H1 (cell line): ENCODE measurements at places on chromosomes 2 and 18. TPM values are rescaled to one million over a fixed set of nuclear protein-coding genes. Genes with fewer than 3 reads are reported as not detected.

Gene GLI2
- total RNA-seq: 46.9 and 49.8 TPM in 2 replicates

Gene PARD3B
- 4.9 and 5.7 TPM in 2 replicates for total RNA-seq

Gene MRO
- 0.67 and 1.0 TPM in 2 replicates for total RNA-seq

Gene CHRND
- total RNA-seq: not detected in 2 replicates

Gene EIF2AK3
- 22.7 and 22.8 TPM in 2 replicates for total RNA-seq

Gene EFHD1
- 1.5 and 3.4 TPM in 2 replicates for total RNA-seq

Gene NOSTRIN
- total RNA-seq: not detected in 2 replicates

DNA sequence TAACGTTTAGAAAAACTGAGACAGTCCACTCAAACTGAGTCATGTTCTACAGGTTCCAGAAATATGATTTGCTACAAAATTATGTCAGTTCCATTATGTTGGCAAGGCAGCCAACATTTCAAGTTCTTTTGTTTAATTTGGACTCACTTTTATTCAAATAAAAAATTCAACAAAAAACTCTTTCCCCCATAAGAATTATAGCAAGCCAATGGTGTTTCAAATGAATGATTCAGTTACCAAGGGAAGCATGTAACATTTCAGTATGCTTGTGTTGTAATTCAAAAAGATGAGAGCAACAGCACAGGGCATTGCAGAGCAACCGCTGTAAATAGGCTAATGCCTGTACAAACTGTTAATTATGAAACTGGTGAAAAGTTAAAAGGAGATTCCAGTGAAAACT, 140.8 kb downstream of the FIGN start:
- H3K4me3 ChIP-seq: no peak overlapping the region
- no peaks in the 10 kb centered on the region for H3K36me3 ChIP-seq
- no peak overlapping the region for H3K27ac ChIP-seq
- DNase-seq: no peak
- H3K27me3 ChIP-seq: no peaks in the 10 kb centered on the region
- H3K4me1 ChIP-seq: peaks cover 9% of the 10 kb centered on the region

GRCh38 chr2:134208825-134209224, 45.0 kb upstream of the MGAT5 start:
- H3K27me3 ChIP-seq: no peaks in the 10 kb centered on the region
- peaks cover 13% of the 10 kb centered on the region for H3K4me1 ChIP-seq
- no peak overlapping the region for H3K4me3 ChIP-seq

DNA sequence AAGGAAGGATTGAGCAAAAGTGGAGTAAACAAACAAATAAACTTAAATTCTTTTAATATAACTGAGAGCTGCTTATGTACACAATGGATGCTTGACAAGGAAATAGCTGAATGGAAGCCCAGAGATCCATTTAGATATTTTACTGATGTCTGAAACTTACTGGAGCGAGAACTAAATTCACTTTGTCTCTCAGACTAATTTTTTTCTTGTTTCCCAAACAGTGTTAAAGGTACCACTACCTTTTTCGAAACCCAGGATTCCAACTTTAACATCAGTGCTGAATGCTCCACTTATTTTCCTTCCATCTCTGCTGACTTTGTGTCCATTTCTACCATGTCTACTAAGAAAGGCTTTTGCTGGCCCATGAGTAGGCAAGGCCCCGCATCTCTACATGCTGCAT, 4.0 kb downstream of the EFEMP1 start:
- H3K4me1 ChIP-seq: peaks cover 5% of the 10 kb centered on the region; the same call in 1 of the 2 replicates
- no peak for DNase-seq
- H3K36me3 ChIP-seq: no peaks in the 10 kb centered on the region
- H3K27ac ChIP-seq: no peak overlapping the region
- H3K4me3 ChIP-seq: no peak overlapping the region

DNA sequence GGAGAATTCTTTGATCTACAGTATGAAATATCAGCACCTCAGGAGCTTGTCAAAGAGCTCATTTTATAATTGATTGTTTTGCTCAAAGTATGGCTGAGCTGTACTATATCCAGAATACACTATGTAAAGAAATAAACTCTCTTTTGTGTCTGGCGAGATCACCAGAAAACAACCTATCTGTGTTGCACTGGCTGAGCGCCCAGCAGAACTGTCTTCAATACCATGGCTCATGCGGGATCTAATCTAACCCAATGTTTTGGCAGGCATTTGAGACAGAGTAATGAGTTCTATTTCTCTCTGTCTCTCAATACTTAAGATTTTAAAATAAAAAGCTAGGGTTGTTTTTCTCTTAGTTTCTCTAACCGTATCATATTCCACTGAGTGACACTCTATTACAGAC, 192.4 kb downstream of the L3MBTL4 start:
- H3K4me3 ChIP-seq: no peak overlapping the region
- H3K4me1 ChIP-seq: no peaks in the 10 kb centered on the region
- no peaks in the 10 kb centered on the region for H3K27me3 ChIP-seq
- no peak for DNase-seq

DNA sequence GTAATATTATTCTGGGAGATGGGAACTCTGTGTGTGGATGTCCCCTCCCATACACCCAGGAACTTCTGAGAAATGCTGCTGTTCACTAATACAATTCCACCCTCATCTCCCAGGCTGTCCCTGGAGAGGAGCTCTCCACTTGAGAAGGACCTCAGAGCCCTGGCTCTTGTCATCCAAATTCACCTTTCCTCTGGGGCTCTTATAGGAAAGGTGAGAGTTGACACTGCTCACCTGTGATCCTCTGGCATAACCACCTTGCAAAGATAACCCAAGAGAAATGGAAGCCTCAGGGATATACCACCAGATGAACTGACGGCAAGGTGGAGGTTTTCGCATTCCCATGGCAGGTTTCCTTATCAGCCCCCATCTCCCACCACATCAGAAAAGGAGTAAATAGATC, 52.0 kb downstream of the IL1RL2 start:
- no peak overlapping the region for H3K4me3 ChIP-seq
- DNase-seq: no peak
- H3K27ac ChIP-seq: no peak overlapping the region
- no peaks in the 10 kb centered on the region for H3K4me1 ChIP-seq
- H3K27me3 ChIP-seq: no peaks in the 10 kb centered on the region

- no peak overlapping the region for H3K4me3 ChIP-seq
- no peaks in the 10 kb centered on the region for H3K4me1 ChIP-seq
- H3K36me3 ChIP-seq: no peaks in the 10 kb centered on the region
- H3K27me3 ChIP-seq: no peaks in the 10 kb centered on the region
- H3K27ac ChIP-seq: no peak overlapping the region
- DNase-seq: no peak
Measured at GRCh38 chr2:151576080-151576479, 158.2 kb downstream of the NEB start.

- peaks cover 3% of the 10 kb centered on the region for H3K4me1 ChIP-seq
- no peak for DNase-seq
- no peak overlapping the region for H3K4me3 ChIP-seq
- H3K27me3 ChIP-seq: peaks cover 43% of the 10 kb centered on the region
- H3K36me3 ChIP-seq: no peaks in the 10 kb centered on the region
Measured at GRCh38 chr2:238238311-238238765, 1.5 kb downstream of the HES6 start.

DNA sequence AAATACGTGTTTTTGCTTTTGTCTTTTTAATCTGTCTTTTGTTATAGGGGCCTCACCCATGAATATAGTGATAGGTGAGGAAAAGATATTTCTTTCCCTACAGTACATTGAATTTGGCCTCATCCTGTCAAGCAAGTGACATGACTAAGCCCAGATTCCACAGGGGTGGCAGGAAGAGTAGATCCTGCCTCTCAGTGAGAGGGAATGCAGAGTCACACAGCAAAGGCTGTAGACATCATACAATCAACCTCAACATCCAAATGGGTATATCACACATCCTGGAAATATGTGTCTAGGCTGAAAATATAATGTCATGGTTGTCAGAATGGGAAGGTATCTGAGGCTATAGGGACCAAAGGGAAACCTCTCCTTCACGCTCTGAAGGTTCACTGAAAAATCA, 269.6 kb downstream of the CDH20 start:
- H3K4me1 ChIP-seq: peaks cover 3% of the 10 kb centered on the region
- no peak for DNase-seq
- H3K27me3 ChIP-seq: no peaks in the 10 kb centered on the region
- H3K36me3 ChIP-seq: no peaks in the 10 kb centered on the region

DNA sequence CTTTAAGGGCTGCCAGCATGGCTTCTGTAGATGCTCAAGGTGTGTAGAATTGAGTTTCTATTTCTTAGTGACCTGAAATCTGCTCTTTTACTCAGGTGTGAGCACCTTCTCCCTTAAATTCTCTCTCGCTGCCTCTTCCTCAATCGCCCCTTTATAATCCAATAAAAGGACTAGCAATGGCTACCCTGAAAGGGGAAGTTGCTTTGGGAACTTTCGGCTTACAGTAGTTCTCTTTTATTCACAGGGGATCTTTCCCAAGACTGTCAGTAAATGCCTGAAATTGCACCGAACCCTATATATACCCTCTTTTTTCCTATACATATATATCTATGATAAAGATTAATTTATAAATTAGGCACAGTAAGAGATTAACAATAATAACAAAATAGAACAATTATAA, 121.8 kb downstream of the ACTR3 start:
- no peak for DNase-seq

GRCh38 chr18:12989397-12990122, 1.6 kb upstream of the CEP192 start:
- no peak overlapping the region for H3K27ac ChIP-seq
- no peak for DNase-seq
- H3K36me3 ChIP-seq: peaks cover 3% of the 10 kb centered on the region; the same call in 1 of the 2 replicates

GRCh38 chr2:168874368-168875054, 15.7 kb downstream of the SPC25 start:
- no peak overlapping the region for H3K27ac ChIP-seq
- no peaks in the 10 kb centered on the region; the same call in none of the 2 replicates for H3K36me3 ChIP-seq
- no peak overlapping the region for H3K4me3 ChIP-seq
- DNase-seq: no peak
- H3K4me1 ChIP-seq: no peaks in the 10 kb centered on the region; the same call in 1 of the 2 replicates
- H3K27me3 ChIP-seq: no peaks in the 10 kb centered on the region

- peaks cover 28% of the 10 kb centered on the region for H3K27me3 ChIP-seq
- DNase-seq: no peak
- H3K27ac ChIP-seq: no peak overlapping the region
- H3K4me1 ChIP-seq: peaks cover 20% of the 10 kb centered on the region
Measured at GRCh38 chr2:172231508-172231907, 128.8 kb upstream of the DLX2 start.

DNA sequence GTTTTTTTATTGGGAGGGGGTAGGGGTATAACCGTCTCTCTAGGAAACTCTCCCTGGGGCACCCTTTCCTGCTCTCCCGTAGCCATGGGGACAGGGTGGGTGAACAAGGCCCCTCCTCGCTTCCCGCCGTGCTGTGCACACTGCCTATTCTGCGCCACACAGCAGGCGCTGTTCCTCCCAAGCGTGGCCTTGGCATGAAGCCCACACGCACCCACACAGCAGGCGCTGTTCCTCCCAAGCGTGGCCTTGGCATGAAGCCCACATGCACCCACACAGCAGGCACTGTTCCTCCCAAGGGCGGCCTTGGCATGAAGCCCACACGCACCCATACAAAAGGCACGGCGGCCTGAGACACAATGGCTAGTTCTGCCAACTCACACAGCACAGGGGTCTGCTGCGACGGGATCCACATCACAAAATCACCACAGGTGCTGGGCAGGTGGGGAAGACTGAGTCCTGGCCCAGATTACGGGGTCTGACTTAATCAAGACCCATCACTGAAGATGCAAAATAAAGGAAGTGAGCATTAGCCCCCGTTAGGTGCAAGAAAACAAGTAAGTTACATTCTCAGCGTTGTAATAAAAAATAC, 46.6 kb upstream of the TPO start:
- no peak overlapping the region for H3K27ac ChIP-seq
- 0 out of 2 replicates have a peak, but pooled peaks cover 3% of the 10 kb centered on the region for H3K4me1 ChIP-seq
- H3K36me3 ChIP-seq: no peaks in the 10 kb centered on the region
- DNase-seq: no peak

DNA sequence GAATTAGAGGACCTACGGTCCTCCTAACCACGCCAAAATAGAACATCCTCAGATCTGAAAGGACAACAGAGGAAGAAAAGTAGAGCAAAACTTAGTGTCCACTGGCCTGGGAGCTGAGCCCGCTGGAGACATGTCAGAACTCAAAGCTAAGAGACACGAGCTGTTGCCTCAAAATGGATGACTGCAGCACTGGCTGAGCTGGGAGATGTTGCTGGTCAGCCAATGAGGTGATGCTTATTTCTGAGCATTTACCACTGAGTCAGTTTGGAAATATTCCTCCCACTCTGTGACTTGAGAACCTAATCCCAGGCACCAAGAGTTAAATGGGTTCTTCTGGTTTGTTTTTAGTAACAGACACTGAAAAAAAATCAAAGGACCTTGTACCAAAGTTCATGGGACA, 32.6 kb downstream of the FBXO15 start:
- no peak overlapping the region for H3K4me3 ChIP-seq
- no peaks in the 10 kb centered on the region for H3K27me3 ChIP-seq
- peaks cover 13% of the 10 kb centered on the region; the same call in 1 of the 2 replicates for H3K4me1 ChIP-seq
- H3K27ac ChIP-seq: no peak overlapping the region
- DNase-seq: no peak
- H3K36me3 ChIP-seq: no peaks in the 10 kb centered on the region

DNA sequence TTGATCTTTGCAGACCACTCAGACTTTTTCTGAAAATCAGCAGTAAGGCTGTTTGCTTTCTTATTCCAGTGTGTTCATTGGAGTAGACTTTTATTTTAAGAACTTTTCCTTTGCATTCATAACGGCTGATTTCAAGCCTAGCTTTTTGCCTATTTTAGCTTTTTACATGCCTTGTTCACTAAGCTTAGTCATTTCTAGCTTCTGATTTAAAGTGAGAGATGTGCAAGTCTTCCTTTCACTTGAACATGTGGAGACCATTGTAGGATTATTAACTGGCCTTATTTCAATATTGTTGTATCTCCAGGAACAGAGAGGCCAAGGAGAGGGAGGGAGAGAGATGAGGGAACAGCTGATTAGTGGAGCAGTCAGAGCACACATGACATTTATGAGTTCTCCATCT, 32.1 kb downstream of the RNMT start:
- H3K4me3 ChIP-seq: no peak overlapping the region
- H3K4me1 ChIP-seq: no peaks in the 10 kb centered on the region
- H3K27ac ChIP-seq: no peak overlapping the region
- H3K27me3 ChIP-seq: no peaks in the 10 kb centered on the region
- peaks cover 3% of the 10 kb centered on the region for H3K36me3 ChIP-seq

DNA sequence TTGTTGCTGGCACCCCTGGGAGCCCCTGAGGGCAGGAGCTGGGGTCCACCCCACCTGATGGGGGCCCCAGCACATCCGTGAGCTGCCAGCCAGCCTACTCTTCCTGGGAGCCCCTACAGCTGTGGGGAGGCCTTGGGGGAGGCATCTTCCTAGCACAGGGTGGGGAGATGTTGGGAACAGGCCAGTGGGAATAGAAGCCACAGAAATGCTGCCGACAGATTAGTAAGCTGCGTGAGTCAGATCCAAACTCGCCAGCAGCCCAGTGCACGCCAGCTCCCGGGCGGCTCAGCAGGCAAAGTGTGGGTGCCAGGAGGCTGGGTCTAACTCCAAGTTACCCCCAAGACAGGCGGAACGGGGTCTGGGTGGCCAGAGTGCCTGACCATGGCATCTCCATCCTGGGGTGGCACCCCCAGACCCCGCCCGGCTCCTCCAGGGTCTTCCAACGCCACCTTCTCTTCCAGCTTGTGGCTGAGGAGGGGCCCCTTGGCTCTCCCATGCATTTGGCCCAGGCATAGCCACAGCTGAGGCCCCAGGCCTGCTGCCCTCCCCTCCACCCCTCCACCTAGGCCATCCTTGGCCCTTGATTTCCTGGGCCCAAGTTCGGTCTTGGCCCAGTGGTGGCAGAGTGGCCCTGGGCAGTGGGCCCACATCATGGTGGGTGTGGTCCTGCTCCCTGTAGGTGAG, 15.3 kb downstream of the CROCC2 start:
- H3K27me3 ChIP-seq: no peaks in the 10 kb centered on the region
- DNase-seq: peak; percentile 42
- no peak overlapping the region for H3K4me3 ChIP-seq
